ENCODE measurements at places on chromosomes 4 and X.

DNA sequence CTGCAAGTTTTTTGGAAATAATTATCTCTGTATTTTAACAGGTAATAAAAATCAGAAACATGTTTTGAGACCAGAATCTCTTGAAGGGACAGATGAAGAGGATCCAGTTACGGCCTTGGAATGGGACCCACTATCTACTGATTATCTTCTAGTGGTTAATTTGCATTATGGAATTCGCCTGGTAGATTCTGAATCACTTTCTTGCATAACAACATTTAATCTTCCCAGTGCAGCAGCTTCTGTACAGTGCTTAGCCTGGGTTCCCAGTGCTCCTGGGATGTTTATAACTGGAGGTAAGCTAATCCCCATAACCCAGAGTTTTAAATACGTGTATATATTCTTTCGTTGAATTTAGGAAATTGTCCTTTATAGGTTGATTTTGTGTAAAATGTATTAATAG, 59.4 kb downstream of the WDR17 start:
- DNase-seq, result no peak

DNA sequence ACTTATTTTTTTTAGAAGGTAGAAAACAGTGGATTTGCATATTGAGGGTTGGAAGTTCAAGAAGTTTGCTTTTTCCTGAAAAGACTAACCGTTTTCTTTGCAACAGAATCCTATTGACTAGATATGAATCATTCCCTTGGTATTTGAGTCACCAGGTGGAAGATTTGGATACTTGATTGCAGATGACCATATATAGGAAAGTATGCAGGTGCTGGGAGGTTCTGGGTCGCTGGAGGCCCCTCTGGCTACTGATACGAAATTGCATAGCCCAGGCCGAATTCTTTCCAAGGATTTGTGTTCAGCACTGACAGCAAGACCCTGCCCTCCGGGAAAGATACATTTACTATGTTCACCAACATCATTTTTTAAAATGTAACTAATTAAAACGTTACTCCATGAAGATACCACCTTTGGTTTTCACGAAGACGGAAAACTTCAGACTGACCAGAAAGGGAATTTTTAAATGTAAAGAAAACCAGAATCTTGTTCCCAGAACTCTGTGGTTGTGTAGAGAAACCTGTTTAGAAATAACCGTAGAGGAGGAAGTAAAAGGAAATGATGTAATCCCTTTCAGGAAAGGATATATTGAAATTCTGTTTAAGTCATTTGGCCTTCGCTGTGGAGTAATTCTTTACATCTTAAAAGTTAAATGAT, 946 bp downstream of the ANXA3 start:
- no peak for DNase-seq

GRCh38 chr4:80463509-80463908, 128.0 kb downstream of the CFAP299 start:
- no peak for DNase-seq

- no peak for DNase-seq
Observed at GRCh38 chr4:113559947-113560346, 201.6 kb downstream of the CAMK2D start.

GRCh38 chrX:88135735-88136134, 611.3 kb upstream of the CPXCR1 start:
- DNase-seq, result no peak
